ENCODE measurements at places on chromosomes 1 and 21.
A peak's percentile ranks its signal among the peaks of the same experiment; 100 is the strongest.

DNA sequence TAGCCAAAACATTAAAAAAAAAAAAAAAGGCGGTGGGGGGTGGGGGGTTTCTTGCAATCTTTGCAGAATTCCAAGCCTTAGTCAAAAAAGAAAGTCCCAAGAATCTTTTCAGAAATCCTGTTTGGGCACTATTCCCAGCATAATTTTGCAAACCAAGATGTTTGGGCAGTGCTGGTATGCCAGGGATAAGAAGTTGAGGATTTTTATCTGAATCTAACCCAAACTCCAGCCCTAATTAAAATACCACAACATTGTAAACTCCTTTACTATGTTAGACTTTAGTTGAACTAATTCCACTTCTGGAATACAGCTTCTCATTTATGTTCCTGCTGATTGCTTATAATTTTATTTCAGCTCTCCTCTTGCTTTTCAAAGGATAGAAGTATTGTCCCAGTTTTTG, 504.1 kb upstream of the ADGRL2 start:
- DNase-seq: no peak

- no peak for DNase-seq
These were observed 44.1 kb downstream of the KIF26B start for GRCh38 chr1:245198748-245199516.

- no peak for DNase-seq
These were observed 28.2 kb upstream of the DNAH14 start for GRCh38 chr1:224901087-224901810.

DNA sequence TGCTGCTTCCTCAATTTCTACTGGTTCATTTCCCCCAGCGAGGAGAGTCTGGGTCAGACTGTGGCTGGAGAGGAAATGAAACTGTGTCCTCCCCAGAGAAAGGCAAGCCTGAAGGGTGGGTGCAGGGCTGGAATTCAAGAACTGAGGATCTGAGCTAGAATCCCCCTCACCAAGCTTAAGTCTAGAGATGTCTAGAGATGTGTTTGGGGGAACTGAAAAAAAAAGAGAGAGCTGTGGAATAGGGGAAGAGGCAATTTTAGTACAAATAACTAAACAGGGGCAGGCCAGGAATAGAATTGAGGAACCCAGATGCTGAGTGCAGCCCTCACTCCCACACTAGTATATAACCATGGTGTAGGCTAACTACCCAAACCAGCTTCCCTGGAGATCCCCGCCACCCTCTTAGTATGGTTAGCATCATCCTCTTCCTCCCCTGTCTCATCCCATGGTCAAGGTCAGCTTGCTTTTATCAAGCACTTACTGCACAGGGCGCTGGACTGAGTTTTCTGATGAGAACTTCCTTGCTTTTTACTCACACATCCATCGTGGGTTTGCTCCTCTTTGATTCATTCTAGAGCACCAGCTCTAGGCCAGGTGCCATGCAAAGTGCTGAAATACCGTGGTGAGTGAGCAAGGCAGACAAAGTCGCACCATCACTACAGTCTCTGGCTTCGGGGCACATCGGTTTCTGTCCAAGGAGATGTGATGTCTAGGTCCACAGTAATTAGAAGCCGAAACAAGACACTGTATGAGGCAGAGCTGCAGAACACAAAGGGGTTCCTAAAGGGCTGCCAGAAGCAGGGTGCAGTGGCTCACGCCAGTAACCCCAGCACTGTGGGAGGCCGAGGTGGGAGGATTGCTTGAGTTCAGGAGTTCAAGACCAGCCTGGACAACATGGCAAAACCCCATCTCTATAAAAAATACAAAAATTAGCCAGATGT, 112.9 kb upstream of the IPO9 start:
- peak; percentile 36 for DNase-seq

DNA sequence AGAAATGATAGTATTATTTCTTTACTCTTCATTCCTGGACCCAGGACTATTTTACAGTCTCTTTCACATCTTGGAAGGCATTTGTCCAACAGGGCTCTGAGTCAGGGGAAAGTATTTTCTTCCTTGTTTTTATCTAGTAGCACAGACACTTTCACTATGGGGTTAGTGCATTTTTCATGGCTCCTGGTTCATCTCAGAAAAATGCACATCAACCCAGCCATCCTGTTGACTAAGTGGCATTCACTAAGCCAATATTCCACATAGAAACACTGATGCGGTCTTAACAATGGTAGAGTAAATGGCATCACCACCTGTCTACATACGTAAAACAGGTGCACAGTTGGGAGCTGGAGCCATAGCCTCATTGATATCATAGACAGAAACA, 87.4 kb upstream of the C1orf21 start:
- DNase-seq: no peak

DNA sequence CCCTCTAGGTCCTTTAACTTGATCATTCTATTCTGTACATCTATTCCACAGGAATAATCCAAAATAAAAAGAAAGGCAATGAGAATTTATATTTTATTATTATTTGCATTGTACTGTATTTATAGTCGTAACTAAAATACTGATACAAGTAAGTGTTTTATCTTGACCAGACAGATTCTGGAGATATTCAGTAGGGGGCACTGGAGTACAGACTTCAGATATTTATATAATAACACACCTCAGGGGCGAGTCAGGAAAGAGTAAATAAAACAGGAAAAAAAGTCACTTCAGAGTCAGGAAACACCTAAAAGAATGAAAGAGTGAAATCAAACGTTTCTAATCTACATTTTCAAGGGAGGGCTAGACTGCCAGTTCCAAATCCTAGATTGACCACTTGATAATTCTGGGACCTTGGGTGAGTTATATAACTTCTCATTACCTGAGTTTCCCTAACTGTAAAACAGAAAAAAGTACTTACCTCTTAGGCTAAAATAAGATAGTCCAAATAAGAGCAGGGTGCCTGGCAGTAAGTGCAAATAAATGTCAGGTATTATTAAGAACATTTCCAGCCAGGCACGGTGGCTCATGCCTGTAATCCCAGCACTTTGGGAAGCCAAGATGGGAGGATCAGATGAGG, 31.1 kb upstream of the MTF1 start:
- peak; percentile 52 for DNase-seq

DNA sequence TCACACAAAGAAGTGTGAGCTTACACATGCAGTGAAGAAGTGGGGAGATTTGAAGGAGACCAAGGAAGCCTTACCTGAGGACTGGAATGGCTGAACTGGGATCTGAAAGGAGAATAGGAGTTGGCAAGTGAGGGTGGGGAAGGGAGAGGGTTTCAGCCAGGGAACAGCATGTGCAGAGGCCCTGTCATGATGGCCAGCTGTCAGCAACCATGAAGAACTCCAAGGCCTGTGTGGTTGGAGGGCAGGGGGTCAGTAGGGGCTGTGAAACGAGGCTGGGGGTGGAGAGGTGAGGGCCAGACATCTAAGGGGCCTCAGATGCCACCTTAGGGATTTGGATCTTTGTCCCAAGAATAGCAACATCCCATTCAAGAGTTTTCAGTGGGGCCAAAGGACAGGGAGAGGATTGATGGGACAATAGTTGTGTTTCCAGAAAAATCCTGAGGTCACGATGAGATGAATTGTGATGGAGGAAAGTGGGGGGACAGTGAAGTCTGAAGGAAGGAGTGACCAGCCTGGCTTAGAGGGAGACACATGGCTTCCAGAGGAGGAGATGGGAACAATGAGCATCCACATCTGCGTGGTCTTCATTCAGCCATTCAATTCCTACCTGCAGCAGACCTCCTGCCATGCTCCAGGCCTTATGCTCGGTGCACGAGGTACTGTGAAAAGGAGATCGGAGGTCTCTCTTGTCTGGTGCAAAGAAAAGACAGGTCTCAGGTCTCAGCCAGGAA, 187.6 kb downstream of the MATN1 start:
- no peak for DNase-seq

DNA sequence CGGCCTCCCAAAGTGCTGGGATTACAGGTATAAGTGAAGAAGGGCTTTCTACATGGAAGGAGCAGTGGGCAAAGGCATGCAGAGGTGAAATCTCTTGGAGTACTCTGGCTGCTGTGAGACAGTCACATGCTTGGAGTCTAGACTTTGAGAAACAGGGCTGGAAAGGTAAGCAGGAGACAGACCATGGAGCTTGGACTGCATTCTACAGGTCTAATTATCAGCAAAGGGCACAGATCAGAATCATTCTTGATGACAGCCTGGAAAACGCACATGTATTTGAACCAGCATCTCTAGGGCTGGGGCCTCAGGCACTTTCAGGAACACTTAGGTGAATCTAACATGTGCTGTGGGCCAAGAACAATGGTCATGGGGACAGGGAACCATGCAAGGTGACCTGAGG, 7.3 kb upstream of the PRELP start:
- DNase-seq: no peak

- DNase-seq: no peak
These were observed at the start of gene BMP8A for GRCh38 chr1:39491146-39491921. TSS of gene BMP8A (plus strand) at chr1:39491636. CDS start at chr1:39491992, 356 bp downstream.

DNA sequence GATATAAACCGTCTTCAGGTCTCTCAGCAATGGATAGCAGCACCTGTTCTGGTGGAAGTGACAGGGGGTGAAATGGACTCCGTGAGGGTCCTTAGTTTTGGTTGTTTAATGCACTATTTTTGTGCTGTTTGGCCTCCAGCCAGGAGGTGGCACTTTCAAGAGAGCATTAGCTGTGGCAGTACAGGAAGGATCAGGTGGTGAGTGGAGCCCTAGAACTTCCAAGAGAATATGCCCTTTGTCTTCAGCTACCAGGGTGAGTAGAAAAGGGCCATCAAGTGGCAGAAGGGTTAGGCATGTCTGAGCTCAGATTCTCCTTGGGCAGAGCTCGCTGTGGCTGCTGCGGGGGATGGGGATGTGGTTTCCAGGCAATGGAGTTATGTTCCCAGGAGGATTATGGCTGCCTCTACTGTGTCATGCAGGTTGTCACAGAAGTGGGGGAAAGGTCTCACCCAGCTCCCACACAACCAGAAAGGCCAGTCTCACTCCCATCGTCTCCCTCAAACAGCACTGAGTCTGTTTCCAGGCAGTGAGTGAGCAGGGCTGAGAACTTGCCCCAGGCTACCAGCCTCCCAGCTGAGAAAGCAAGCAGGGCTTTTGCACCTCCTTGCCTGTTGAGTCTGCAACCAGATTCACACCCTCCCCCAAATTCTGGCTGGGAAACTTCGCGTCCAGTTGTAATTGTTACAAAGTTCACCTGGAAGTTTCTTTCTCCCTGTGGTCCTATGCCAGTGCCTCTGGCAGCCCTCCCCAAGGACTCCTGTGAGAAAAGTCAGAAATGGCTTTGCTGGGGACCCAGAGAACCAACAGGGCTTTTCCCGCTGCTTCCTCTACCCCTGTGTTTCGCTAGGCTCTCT, 39.1 kb upstream of the TTLL7 start:
- DNase-seq: no peak

DNA sequence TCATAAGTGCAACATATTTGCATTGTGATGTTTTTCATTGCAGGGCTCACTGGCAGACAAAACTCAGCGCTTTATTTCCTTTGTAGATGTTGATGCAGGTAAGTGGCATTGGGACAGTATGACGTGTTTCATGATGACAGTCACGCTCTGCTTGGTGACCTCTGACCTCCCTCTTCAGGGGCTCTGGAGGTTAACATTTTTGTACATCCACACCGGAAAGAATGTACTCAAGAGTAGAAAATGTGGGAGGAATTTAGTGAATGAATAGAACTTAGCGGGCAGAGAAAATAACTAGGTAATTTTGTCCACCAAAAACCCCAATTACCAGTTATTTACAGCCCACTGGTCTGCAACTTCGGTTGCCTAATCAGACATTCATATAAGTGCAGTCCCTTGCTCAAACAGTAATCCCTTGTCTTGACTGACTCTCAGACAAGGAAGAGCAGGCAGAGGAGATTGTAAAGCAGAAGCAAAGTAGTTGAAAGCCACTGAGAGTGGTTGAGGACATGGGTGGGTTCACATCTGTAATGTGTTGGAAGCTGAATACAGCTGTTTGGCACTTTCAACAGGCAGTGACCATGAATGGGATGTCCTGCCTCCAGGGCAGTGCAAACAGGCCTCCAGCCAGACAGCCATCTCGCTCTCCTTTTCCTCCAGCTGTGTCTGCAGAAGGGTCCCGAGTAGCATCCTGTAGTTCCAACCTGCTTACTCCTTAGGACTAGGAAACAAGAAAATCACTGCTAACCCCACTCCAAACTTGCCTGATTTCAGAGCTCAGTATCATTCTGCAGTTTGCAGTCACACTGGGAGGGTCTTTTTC, 188.9 kb downstream of the NRIP1 start:
- no peak for DNase-seq

DNA sequence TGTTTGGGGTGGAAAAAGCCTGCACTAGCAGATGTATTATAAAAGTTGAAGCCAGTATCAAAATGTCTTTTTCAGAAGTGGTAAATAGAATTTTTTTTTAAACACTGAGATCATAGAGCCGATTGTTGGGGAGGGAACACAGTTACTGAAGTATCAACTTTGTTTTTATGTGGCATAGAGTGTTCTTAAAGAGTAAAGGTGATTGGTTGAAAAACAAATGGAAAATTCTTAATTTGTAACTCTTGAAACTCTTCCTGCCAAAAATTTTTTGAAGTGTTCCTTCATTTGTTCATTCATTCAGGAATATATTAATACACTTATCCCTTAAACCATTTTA, 83.3 kb downstream of the DISP1 start:
- DNase-seq: no peak

- DNase-seq: no peak
These were observed 93.0 kb downstream of the APP start for GRCh38 chr21:26077521-26077920.

GRCh38 chr1:40861224-40862003, 749 bp downstream of the CITED4 start:
- no peak for DNase-seq

GRCh38 chr1:159248311-159248710, 43.6 kb downstream of the ACKR1 start:
- DNase-seq: no peak

Data from AML-193 (cell line).